ENCODE measurements at places on chromosomes 11 and 22. TPM values are rescaled to one million over a fixed set of nuclear protein-coding genes. Genes with fewer than 3 reads are reported as not detected.
A peak's percentile ranks its signal among the peaks of the same experiment; 100 is the strongest.

DNA sequence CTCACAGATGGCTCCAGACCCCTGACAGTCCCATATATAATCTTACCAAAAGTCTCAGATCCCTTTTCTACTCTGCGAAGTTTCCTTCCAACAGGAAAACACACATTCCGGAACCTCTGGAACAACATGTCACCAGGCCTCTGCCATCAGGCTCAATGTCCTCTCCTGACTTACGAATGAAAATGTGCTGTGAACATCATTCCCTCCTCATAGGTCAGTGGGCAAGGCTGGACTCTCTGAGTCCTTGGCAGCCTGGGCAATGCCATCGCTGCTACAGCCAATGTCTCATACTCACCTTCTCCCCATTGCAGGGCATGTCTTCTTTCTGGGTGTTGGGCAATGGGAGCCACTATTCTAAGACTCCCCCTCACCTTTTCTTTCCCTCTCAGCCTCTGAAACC, 1.7 kb upstream of the HPX start:
- no peak for DNase-seq

DNA sequence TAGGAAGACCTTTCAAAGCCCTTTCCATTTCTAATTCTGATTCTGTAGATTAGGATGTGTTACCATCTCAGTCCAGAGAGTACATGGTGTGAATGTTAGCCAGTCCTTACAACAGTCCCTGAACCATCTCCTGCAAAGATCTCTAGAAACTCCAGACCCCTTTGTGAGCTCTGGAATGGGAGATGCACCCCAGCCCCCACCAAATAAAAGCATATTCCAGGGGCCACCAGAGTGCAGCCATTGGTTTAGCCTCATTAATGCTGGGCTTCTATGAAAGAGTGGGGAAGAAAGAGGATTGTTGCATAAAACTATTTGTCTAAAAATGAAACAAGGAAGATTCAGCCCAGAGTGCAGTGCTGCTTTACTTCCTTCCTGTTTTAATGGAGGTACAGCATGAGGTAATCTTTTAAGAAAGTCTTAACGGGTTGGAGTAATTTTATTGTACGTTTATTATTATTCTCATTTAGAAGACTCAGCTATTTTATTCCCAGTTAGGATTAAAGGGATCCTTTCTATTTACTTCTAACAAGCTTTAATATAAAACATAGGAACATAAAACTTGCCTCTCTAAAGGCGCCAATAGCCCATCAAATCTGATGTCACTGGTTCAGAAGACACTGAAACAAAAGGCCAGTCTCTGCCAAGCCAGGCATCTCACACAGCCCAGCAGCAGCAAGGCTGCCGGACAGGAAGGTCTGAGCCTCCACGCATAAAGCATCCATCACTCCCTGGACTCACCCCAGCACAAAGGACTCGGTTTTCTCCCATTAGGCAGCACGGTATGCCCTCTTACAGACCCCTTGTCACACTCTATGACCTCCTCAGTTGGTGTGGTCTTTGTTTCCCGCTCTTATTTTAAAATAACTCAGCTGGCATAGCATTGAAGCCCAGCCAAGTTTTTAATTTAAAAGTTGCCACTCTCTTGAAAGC, 203.9 kb upstream of the BLID start:
- DNase-seq = no peak

DNA sequence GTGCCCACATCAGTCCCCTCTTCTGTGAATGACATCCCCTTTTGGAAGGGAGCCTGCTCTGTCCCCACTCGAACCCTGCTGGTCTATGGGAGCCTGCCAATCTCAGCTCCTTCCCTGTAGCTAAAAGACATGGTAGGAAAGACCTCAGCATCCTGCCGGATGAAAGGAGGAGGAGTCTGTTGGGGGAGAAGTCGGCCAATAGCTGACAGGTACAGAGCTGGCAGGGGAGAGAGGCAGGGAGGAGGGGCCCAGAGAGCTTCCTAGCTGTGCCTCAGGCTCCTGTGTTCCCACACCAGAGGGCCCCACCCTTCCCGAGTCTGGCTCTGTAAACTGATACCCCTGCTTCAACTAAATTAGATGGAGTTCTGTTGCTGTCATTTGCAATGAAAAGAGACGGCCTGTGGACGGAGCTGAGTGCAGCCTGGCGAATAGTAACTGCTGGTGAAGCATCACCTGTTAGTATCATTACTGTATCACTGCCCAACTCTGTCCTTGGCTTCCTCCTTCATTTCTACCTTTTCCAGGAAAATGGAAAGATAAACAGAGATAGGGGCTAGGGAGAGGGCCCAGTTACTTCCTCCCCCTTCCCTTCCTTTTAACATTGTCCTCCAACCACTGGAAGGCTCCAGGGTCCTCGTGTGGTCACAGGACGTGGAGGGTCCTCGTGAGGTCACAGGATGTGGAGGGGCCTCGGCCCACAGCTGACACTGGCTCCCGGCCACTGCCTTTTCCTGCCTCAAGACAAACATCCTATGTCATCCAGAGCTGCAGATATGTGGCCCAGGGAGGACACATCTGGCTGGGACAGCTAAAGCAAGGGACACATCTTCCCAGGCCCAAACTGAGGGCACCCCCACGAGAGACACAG, 15.1 kb downstream of the FXYD6 start:
- DNase-seq = no peak

DNA sequence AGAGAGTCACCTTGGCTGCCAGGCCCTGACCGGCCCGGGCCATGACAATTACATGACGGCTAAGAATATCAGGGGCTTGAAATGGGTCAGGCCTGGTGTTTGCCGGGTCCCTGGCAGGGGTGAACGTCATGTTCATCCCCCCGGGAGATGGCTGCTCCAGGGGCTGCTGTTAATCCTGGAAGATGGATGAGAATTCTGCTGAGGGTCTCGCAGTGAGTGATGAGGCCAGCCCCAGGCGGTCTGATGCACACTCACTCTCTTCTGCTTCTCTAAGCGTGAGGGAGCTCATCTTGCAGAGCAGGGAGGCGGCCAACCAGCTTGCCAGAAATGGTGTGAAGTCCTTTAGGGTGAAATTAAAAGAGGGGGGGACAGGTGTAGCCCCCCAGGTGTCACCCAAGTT, 101.3 kb upstream of the ANO1 start:
- DNase-seq = no peak

DNA sequence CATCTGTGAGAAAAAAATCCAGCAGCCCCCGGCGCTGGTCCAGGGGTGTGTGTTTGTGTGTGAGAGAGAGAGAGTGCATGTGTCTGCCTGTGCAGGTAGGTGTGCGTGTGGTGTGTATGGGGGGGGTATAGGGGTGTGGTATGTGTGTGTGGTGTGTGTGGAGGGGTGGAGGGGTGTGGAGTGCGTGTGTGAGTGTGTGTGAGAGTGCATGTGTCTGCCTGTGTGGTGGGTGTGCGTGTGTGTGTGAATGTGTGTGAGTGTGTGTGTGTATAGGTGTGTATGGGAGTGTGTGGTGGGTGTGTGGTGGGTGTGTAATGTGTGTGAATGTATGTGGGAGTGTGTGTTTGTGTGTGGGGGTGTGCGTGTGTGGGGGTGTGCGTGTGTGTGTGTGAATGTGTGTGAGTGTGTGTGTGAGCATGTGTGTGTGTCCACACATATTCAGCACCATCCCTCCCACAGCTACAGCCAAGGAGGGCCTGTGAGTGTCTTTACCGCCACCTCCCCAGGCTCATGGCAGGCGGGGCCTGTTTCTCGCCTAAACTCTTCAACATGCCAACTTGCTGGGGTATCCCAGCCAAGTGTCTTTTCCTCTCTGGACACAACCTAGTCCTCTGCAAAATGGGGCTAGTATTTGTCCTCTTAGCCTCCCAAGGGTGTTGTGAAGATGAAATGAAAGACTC, 11.9 kb downstream of the LMO1 start:
- DNase-seq = no peak

- DNase-seq = no peak
Measured at GRCh38 chr22:38761202-38762162, 5.7 kb upstream of the SUN2 start.

DNA sequence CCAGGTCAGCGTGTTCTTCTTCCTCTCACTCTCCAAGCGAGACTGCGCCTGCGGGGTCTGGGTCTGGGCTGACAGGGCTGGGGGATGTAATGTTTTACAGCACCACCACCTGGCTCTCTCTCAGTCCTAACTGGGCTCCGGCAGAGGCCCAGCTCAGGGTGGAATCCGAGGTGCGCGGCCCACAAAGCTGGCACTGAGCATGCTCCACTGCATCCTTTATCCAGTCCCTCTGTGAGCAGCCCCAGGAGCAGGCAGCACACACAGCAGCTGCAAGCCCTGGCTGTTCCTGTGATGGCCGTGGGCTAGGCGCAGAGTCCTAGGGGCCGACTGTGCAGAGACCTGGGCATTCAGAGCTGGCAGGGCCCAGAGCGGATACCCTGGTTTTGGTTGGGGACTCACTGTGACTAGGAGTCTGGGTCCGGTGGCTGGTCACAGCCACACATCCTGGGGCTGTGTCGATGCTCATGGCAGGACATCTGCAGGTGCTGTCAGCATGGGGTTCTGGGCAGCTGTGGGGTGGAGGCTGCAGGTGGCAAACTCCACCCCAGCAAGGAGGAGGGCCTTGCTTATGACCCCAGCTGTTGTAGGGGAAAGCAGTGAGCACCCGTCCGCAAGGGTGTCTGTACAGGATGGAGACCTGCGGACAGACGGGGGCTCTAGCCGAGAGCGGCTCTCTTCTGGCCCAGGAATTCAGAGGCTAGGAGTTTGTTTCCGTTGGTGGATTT, 4.0 kb downstream of the LRRC75B start:
- DNase-seq = no peak

- DNase-seq = no peak
Measured at GRCh38 chr11:20293992-20294391, 69.5 kb upstream of the HTATIP2 start.

DNA sequence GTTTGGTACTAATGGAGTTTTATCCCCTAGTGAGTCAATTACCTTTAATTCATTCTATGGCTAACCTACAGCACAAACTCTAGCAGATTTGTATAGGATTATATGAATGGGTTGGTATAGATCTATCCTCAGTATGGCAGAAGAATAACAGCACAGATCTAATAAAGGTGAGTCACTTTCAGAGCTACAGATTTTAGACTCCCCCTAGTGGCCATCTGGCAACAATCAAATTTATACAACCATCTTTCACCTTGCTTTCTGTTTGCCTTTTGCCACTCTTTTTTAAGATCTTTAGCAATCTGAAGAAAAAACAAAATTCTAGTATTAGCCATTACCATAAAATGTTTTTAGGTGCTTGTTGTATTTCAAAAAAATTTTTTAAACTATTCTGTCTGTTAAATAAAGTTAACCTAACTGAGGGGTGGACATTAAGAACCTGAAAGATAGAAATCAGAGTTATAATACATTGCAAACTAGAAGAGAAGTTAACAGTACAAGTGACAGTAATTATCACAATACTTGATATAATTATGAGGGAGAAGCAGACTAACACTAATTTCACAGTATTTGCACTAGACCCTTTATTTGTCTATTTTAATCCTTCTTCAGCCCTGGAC, 25.8 kb downstream of the DDIAS start:
- peak; percentile 13 for DNase-seq

- DNase-seq = no peak
Measured at GRCh38 chr11:17397311-17398002, 9.0 kb upstream of the KCNJ11 start.

- DNase-seq = no peak
Measured at GRCh38 chr22:24532075-24532474, 22.9 kb downstream of the GUCD1 start.

DNA sequence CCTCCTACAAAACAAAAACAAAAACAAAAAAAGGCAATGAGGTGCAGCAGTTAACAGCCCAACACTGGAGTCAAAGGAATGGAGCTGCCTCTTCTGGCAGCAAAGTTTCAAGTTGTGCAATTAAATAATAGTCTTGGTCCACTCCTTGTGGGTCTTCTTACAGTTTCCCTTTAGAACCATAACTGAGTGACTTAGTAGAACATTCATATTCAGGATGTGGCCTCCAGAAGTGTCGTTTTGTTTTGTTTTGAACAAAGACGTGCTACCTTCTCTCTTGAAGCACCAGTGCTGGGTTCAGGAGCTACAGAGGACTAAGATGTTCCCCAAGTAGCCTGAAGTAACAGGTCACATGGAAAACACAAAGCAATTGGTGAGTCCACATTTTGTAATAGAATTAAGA, 2.0 kb upstream of the JAML start:
- no peak for DNase-seq

- no peak for DNase-seq
Measured at GRCh38 chr11:2258501-2259465, 11.6 kb downstream of the ASCL2 start.

- DNase-seq = peak; percentile 25
Measured at GRCh38 chr11:1744891-1745700, 5.3 kb downstream of the IFITM10 start.

DNA sequence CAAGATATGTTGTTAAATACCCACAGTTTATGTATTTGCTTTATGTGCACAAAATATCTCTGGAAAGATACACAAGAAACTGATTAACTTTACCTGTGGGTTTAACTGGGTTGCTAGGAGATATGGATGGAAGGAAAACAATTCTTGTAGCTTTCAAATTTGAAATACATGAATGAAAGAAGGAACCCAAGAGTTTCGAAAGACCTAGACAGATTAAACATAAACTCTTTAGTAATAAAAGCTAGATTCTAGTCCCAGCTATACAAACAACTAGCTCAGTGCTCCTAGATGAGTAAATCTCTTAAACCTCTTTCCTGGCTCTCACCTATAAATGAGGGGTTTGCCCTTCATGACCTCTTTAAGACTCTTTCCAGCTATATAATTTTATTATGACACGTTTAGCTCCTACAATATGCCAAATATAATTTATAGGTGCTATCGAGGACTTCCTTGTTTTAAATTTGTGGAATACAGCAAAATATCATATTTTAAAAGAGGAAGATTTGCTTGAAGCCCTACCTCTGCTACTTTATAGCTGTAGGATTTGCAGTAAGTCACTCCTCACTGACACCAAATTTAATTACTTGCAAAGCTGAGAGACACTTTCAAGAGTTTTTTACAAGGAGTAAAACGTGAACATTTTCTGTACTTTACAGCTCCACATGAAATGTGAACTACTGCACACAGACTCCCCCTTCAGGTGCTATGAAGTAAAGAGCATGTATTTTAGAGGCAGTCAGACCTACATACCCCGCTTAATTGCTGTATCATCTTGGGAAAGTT, 50.7 kb downstream of the RRAS2 start:
- no peak for DNase-seq

- no peak for DNase-seq
Measured at GRCh38 chr22:46107753-46108563, 42.4 kb upstream of the PPARA start.

- no peak for DNase-seq
Measured at GRCh38 chr11:12272821-12273617, 104.4 kb upstream of the PARVA start.

The CARNS1 gene
- total RNA-seq = under 0.01 TPM

The CYB5R2 gene
- 2.0 TPM for total RNA-seq

The TRPC6 gene
- total RNA-seq = 5.7 TPM

The OR51I1 gene
- total RNA-seq = not detected

The GLYAT gene
- not detected for total RNA-seq

The UBQLN3 gene
- under 0.01 TPM for total RNA-seq

The MAPK8IP2 gene
- 60.3 TPM for total RNA-seq

The PNPLA5 gene
- total RNA-seq = under 0.01 TPM

The ARL14EP gene
- 70.5 TPM for total RNA-seq

The CRYBB3 gene
- total RNA-seq = not detected

The OR2AG2 gene
- total RNA-seq = 0.41 TPM

The ANO1 gene
- 0.41 TPM for total RNA-seq

The OR6A2 gene
- 0.41 TPM for total RNA-seq

Data from frontal cortex (tissue), 4 donors.